Tibial artery (tissue), 4 donors: ENCODE measurements at places on chromosomes 7 and 10.

GRCh38 chr7:34096198-34096651, 190.9 kb downstream of the BMPER start:
- DNase-seq = peak; percentile 89

DNA sequence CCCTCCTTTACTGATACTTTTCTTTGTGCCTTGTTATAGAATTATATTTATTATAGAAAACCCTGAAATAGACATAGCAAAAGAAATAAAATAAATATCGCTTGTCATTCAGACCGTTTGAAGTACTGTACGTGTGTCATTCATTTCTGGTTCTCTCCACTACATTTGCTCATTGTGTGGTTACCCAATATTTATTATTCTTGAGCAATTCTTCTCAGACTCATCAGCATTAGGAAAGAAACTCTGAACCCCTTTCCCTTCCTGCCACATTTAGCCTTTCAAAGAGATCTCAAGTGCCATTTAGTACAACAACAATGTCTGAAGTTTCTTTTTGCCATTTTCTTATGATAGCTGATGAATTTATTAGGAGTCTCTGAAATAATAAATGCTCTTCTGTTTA, 154.1 kb downstream of the KIAA1217 start:
- DNase-seq = no peak

DNA sequence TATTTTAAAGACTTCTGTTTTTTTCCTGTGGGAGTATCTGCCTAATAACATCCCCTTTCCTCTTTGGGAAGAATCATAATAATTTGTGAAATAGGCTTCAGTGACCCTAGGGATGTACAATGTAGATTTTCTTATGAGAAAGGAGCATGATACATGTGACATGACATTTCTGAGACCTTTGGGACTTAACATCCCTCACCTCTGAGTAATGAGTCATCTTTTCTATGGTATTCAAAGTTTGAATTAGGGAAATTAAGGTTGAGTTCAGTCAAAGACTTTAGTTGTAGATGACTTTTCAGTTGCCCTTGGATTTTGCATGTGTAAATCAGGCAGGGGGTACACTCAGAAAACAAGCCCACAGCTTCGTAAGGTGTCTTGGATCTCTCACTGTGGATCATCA, 14.3 kb downstream of the GRK5 start:
- DNase-seq = no peak

GRCh38 chr10:120396228-120396627, 60.8 kb upstream of the PLPP4 start:
- DNase-seq = no peak

DNA sequence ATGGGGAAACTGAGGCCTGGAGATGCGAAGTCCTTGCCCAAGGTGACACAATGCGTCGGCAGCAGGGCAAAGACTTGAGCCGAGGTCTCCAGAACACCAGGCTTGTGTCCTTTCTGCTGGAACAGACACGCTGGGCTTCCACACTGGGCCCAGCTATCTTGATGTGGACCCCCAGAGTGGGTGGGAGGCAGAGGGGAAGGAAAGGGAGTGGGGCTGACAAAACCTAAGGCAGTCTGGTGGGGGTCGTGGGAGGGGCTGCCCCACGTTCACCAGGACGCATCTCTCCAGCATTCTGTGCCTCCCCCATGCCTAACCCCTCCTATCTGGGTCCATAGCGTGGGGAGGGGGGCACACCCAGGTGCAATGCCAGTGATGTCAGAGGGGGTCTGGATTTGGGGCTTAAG, 38.1 kb downstream of the PPIF start:
- DNase-seq = peak; percentile 64

DNA sequence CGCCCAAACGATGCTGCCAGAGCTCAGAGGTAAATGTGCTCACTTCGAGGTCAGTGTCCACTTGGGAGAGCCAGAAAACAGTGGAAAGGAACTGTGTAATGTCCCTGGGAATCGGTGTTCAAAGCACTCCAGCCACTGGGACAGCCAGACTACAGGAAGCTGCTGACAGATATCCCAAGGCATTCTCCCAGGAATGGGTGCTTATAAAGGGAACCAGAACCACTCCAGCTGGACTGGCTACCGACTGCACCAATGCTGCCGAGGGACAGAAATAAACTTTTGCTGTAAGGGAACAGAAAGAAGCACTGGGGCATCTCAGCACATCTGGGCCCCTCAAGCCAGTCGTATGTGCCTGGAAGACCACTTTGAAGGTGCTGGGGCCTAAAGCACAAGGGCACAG, 76.7 kb downstream of the ATXN7L1 start:
- no peak for DNase-seq

DNA sequence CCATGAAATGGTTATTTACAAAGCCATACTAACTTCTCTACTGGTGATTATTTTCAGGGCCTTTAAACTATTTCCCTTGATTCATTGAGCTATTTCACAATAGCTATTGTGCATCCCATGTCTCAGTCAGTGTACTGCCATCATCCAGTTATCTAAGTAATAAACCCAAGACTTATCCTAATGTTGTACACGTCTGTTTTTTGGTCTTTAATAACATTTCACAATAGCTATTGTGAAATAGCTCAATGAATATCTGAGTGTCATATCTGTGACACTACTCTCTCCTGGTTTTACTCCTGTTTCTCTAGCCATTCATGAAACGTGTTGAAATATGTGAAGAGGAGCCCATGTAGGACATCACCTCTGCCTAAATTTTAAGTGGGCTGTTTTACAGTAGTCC, 36.5 kb upstream of the TMEM140 start:
- DNase-seq = no peak

- no peak for DNase-seq
These were observed 449.1 kb downstream of the AUTS2 start for GRCh38 chr7:70047384-70047783.

GRCh38 chr7:5574770-5575269, 151.2 kb upstream of the TNRC18 start:
- DNase-seq = no peak

- DNase-seq = no peak
These were observed 10.1 kb downstream of the AVPI1 start for GRCh38 chr10:97676770-97677581.

- no peak for DNase-seq
These were observed 22.7 kb upstream of the MAP3K8 start for GRCh38 chr10:30411263-30411662.

- DNase-seq = no peak
These were observed 7.8 kb upstream of the GLI3 start for GRCh38 chr7:42244828-42245227.

DNA sequence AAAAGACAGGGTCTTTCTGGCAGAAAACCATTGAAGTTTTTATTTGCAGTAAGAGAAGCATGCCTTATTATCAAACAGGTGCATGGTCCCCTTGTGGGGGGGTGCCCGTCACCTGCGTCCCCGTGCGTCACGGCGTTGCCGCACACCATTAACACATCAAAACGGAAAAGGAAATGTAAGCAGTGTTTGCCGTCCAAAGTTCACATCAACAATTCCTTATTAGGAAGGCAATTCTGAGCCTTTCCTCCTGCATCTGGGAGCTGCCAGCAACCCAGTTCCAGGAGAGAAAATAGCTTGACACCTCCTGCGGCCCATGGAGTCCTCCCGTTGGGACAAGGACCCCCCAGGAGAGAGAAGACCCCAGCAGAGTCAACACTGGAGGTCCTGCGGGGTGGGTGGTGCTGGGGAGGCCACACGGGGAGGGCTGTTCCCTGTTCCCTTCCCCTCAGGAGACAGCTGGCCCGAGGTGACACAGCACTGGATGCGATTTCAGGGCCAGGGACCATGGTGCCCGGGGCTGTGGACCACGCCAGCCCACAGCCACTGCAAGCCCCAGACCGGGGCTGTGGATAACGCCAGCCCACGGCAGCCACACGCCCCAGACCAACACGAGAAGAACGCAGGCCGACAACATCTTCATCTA, 39.5 kb downstream of the DIP2C start:
- DNase-seq = peak; percentile 73

- no peak for DNase-seq
These were observed 403.1 kb upstream of the C7orf33 start for GRCh38 chr7:148187471-148187870.

GRCh38 chr7:47472444-47473157, 109.3 kb downstream of the TNS3 start:
- DNase-seq = peak; percentile 60

- no peak for DNase-seq
These were observed 100.5 kb downstream of the PRKAG2 start for GRCh38 chr7:151776446-151776845.

GRCh38 chr7:4076701-4077294, 605.3 kb upstream of the FOXK1 start:
- no peak for DNase-seq

GRCh38 chr7:11701829-11702560, 130.0 kb downstream of the THSD7A start:
- DNase-seq = no peak

GRCh38 chr10:88858491-88858890, 6.8 kb upstream of the ANKRD22 start:
- DNase-seq = no peak

DNA sequence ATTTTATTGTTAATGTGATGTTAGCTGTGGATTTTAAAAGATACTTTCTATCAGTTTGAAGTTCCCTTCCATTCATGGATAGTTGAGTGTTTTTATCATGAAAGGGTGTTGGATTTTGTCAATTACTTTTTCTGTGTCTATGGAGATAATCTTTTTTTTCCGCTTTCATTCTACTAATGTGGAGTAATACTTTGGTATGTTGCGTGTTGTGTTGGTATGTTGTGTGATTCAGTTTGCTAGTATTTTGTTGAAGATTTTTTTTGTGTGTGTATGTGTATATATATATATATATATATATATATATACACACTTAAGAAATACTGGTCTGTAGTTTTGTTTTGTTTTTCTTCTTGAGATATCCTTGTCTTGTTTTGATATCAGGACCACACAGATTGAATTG, 100.3 kb downstream of the CCSER2 start:
- DNase-seq = no peak

GRCh38 chr7:100066953-100067352, 14.6 kb downstream of the ZNF3 start:
- DNase-seq = no peak

DNA sequence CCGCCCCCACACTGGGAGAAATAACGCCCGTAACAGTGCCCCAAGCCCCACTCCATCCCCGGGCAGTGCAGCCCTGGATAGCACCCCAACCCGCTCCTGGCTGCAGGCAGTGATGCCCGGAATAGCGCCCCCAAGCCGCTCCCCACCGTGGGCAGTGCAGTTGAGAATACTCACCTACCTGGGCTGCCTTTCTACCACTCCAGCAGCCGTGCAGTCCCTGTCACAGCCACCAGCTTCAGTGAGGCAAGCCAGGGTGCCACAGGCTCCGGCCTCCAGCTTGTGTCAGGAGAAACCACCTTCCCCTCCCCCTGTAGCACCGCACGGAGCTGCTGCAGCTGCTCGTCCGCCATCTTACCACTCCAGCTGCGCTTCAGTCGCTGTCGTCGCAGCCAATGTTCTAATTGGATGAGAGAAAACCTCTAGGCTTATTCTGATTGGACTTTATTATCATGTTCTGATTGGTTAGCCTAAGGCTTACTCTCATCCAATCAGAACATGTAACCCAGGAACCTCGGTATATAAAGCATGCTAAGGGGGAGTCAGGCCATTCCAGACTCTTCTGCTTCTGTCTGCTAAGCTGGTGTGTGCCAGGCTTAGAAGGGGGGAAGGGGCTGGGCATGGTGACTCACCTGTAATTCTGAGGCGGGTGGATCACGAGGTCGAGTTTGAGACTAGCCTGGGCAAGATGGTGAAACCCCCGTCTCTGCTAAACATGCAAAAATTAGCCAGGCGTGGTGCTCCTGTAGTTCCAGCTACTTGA, 53.2 kb upstream of the ZNF33B start:
- DNase-seq = no peak

- DNase-seq = no peak
These were observed 439.3 kb downstream of the RPS24 start for GRCh38 chr10:78473006-78473405.

- DNase-seq = no peak
These were observed 116.8 kb downstream of the CPED1 start for GRCh38 chr7:121105262-121105661.

- DNase-seq = no peak
These were observed 60.2 kb downstream of the FIGNL1 start for GRCh38 chr7:50389961-50390360.

DNA sequence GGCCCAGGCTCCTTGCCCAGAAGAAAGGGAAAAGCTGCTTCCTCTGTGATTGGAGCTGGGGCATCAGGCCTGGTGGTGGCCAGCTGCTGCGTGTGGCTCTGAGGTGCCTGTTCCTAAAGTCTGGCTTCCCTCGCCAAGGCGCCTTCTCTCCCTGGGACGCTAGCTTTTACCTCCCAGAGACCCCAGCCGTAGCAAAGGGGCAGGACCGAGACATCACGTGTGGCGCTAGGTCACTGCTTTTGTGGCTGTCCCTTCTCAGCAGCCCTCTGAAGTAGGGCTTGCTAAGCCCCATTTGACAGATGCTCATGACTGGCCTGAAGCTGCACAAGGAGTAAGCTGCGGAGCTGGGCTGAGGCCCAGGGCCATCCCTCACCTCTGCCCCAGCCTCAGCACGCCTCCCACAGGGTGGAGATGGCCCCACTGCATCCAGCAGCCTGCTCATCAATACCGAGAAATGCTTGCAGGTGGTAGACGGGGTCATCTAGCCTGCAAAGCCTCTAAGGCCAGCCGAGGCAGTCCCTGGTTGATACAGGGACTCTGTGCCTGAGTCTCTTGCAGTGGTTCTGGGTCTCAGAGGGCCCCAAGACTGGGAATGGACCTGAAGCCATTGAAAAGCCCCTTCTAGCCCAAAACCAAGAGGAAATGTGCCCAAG, 171.2 kb downstream of the LCOR start:
- no peak for DNase-seq

- DNase-seq = no peak
These were observed 77.6 kb upstream of the LRRC4 start for GRCh38 chr7:128108641-128109423.

DNA sequence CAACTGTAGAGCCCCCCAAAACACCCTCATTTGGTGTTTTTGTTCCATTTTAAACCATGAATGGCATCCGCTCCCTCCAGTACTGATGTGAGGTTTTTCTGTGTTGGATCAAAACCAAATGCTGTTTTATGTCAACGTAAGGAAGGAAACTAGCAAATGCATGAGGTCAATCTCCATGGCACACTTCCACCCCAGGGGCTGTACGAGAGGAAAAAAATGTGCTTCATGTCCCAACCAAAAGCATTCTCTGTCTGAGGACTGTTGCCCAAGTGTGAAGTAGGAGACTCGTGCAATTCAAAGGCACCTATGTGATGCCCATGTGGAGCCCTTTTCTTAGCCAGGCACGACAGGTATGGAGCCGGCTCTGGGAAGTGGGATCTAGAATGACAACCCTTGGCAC, 180.3 kb upstream of the MKI67 start:
- no peak for DNase-seq

GRCh38 chr10:46528171-46528671, 28.2 kb downstream of the GPRIN2 start:
- no peak for DNase-seq

DNA sequence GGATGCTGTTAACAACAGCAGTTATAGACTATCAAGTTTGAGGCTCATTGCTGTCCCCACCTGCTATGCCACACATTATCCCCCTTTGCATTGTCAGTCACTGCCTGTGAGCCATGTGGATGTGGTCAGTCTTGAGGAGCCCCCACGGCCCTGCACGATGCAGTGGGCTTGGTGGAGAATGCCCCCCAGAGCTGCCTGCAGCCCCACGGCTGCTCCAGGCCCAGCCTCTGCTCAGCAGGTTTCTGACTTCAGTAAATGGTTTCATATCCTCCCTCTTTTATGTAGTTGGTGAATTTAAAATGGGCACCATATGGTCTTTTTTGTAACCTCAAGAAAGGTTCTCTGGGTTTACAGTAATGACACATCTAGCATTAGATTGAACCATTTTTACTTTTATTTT, 164.1 kb downstream of the EBF3 start:
- no peak for DNase-seq
